ENCODE measurements at places on chromosomes 13 and 19.

- DNase-seq, result no peak
Observed at GRCh38 chr19:32919365-32919764, 49.8 kb upstream of the SLC7A9 start.

DNA sequence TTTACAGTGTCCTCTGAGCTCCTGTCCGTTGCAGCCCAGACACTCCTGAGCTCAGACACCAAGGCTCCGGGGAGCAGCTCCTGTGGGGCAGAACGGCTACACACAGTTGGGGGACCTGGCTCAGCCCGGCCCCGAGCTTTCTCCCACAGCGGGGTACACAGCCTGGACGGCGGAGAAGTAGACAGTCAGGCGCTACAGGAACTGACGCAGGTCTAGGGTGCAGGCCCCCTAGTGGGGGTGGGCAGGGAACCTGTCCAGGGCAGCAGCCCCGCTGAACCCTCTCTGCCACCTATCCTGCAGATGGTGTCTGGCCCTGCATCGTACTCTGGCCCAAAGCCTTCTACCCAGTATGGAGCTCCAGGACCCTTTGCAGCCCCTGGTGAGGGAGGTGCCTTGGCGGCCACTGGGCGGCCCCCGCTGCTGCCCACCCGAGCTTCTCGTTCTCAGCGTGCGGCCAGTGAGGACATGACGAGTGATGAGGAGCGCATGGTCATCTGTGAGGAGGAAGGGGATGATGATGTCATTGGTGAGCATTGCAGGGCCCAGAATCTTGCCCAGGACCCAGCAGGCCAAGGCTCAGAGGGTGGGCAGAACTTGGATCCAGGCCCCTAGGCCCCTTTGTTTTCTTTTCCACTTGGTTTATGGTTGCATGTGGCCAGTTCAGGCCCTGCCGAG, 12.9 kb upstream of the PRR19 start:
- DNase-seq, result no peak

- DNase-seq, result no peak
Observed at GRCh38 chr13:112567161-112567862, 20.6 kb downstream of the TUBGCP3 start.

DNA sequence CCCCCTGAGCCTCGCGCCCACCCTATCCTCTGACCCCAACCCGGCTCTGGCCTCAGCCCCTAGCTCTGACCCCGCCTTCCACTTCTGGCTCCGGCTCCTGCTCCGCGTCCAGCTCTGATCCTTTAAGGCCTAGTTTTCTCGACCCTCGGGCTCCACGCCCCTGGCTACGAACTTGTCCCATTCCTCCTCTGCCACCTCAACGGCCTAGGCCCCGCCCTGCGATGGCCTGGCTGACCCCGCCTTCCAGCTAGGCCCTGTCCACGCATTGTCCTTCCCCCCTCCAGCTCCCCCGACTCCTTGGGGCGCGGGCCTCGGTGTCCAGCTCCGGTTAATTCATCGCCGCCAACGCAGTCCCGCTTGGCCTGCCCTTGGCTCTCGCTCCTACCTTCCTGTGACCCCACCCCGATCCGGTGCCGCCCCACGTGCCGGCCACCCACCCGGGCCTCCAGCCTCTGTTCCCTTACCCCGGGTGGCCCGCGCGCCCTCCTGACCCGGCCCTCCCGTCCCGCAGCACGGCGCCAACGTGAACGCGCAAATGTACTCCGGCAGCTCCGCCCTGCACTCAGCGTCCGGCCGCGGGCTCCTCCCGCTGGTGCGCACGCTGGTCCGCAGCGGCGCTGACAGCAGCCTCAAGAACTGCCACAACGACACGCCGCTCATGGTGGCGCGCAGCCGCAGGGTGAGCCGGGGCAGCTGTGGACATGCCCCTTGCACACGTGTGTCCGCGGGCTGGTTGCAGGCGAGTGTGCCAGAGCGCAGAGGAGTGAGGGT, 9.4 kb downstream of the BCL3 start:
- no peak for DNase-seq

Data from GM19239 (cell line).